Osteoblast (primary cell): ENCODE measurements at places on chromosomes 2 and 18. TPM values are rescaled to one million over a fixed set of nuclear protein-coding genes. Genes with fewer than 3 reads are reported as not detected.

TMEM169 gene
- 0.36 and 0.88 TPM in 2 replicates for total RNA-seq

MOCOS gene
- total RNA-seq, result 14.4 and 19.9 TPM in 2 replicates

MERTK gene
- 0.59 and 0.72 TPM in 2 replicates for total RNA-seq

SOX11 gene
- total RNA-seq, result 0.59 and 0.72 TPM in 2 replicates

SNRPD1 gene
- 6.2 and 6.5 TPM in 2 replicates for total RNA-seq

SDC1 gene
- total RNA-seq, result 7.6 and 11.8 TPM in 2 replicates

SAG gene
- not detected in 2 replicates for total RNA-seq

LBX2 gene
- total RNA-seq, result 4.1 and 5.4 TPM in 2 replicates

ADD2 gene
- total RNA-seq, result not detected in 2 replicates

SLC38A11 gene
- not detected in 2 replicates for total RNA-seq

ARHGEF33 gene
- total RNA-seq, result 0.29 and 0.72 TPM in 2 replicates

PLEKHB2 gene
- 63.9 and 79.3 TPM in 2 replicates for total RNA-seq

TCF23 gene
- not detected in 2 replicates for total RNA-seq

HMSD gene
- under 0.01 and 1.4 TPM in 2 replicates for total RNA-seq

ARHGEF4 gene
- total RNA-seq, result 3.6 and 7.7 TPM in 2 replicates

SATB2 gene
- total RNA-seq, result 53.2 and 54.5 TPM in 2 replicates

FSHR gene
- 0.29 and 0.36 TPM in 2 replicates for total RNA-seq

XIRP2 gene
- total RNA-seq, result not detected in 2 replicates

ASTL gene
- total RNA-seq, result not detected in 2 replicates

POMC gene
- 0.59 and 2.2 TPM in 2 replicates for total RNA-seq

SLC30A3 gene
- under 0.01 and 0.88 TPM in 2 replicates for total RNA-seq

CTDSP1 gene
- 53.3 and 71.7 TPM in 2 replicates for total RNA-seq

CDK5R2 gene
- not detected in 2 replicates for total RNA-seq

SUCLG1 gene
- total RNA-seq, result 45.2 and 57.2 TPM in 2 replicates

CROCC2 gene
- total RNA-seq, result under 0.01 TPM in 2 replicates

GNAL gene
- 0.59 and 0.72 TPM in 2 replicates for total RNA-seq

IRS1 gene
- 24.5 and 27.9 TPM in 2 replicates for total RNA-seq

FKBP1B gene
- 2.7 and 3.3 TPM in 2 replicates for total RNA-seq

SLC9A4 gene
- total RNA-seq, result not detected in 2 replicates

E2F6 gene
- total RNA-seq, result 9.0 and 10.6 TPM in 2 replicates

IDH1 gene
- 181 and 226 TPM in 2 replicates for total RNA-seq

SLC11A1 gene
- total RNA-seq, result 0.29 and 0.36 TPM in 2 replicates

DUSP19 gene
- total RNA-seq, result 2.4 and 2.9 TPM in 2 replicates

AUP1 gene
- total RNA-seq, result 82.9 and 86.3 TPM in 2 replicates

AKAIN1 gene
- not detected in 2 replicates for total RNA-seq

NGEF gene
- total RNA-seq, result 4.7 TPM in 1 of 2 replicates, not detected in the other

DPP10 gene
- total RNA-seq, result not detected in 2 replicates

GRHL1 gene
- 0.29 and 0.36 TPM in 2 replicates for total RNA-seq

GLB1L gene
- total RNA-seq, result 13.0 and 21.0 TPM in 2 replicates

FARP2 gene
- 41.3 and 44.5 TPM in 2 replicates for total RNA-seq

NDUFB3 gene
- 25.7 and 29.2 TPM in 2 replicates for total RNA-seq

ASXL3 gene
- total RNA-seq, result not detected in 2 replicates

PTMA gene
- 459 and 545 TPM in 2 replicates for total RNA-seq

CMPK2 gene
- total RNA-seq, result 2.1 and 2.2 TPM in 2 replicates

EFR3B gene
- 0.72 and 0.88 TPM in 2 replicates for total RNA-seq

ABCG8 gene
- total RNA-seq, result not detected in 2 replicates

ICA1L gene
- 8.7 and 12.1 TPM in 2 replicates for total RNA-seq

RGPD8 gene
- 21.5 and 25.0 TPM in 2 replicates for total RNA-seq

LOXL3 gene
- 64.8 and 97.4 TPM in 2 replicates for total RNA-seq

ANTXR1 gene
- total RNA-seq, result 123 and 134 TPM in 2 replicates

KCNS3 gene
- 1.8 and 2.7 TPM in 2 replicates for total RNA-seq

TRIM43 gene
- not detected in 2 replicates for total RNA-seq

DCDC2C gene
- total RNA-seq, result not detected in 2 replicates

METTL8 gene
- total RNA-seq, result 20.9 and 23.9 TPM in 2 replicates
